Activated T-helper 17 cell treated with anti-CD3 and anti-CD28 coated beads, Interleukin-2, amount 50 U/mL, for 72 hours (primary cell): ENCODE measurements at places on chromosomes 4 and X. TPM values are rescaled to one million over a fixed set of nuclear protein-coding genes. Genes with fewer than 3 reads are reported as not detected.

Gene C4orf51
- total RNA-seq: not detected

DNA sequence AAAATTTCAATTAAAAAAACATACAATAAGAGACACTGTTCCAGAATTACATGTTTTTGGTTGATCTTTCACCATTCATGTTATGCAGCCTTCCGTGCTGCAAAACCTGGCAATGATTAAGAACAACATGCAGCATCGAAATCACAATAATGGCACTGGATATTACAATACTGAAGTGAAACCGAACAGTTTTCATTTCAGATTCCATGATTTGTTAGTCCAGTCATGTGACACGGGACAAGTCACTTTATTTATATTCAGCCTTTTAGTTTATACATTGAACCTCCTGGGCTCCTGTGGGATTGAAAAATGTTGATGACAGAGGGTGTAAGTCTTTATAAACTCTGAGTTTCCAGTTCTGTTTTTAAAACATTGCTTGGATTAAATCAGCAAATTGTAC is 142.5 kb upstream of the TTC29 start:
- no peak for ATAC-seq

DNA sequence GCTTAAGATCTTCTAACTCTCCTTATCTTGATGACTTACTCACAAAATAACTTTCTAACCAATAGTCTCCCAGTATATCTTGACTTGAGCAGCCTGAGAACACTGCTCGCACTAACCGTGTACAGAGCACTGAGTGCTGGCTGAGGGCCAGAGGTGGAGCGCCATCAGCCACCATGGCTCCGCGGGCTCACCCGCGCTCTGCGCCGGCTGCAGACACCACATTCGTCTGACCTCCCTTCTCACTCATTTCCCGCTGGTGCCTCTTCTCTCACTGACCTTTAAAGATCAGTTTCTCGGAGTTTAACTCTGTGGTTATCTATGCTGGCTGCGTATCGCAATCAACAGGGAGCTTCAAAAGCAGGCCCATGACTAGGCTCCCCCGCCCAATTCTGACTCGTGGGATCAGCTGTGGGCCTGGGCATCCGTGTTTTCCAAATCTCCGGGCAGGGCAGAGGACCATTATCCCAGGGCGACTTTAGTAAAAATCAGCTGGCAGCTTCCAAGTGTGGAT is 78.6 kb downstream of the HAUS3 start:
- no peak for ATAC-seq

- no peak for ATAC-seq
Measured at GRCh38 chr4:106981431-106981830, 54.7 kb downstream of the DKK2 start.

- ATAC-seq: no peak
Measured at GRCh38 chr4:86461849-86462248, 102.0 kb upstream of the MAPK10 start.

DNA sequence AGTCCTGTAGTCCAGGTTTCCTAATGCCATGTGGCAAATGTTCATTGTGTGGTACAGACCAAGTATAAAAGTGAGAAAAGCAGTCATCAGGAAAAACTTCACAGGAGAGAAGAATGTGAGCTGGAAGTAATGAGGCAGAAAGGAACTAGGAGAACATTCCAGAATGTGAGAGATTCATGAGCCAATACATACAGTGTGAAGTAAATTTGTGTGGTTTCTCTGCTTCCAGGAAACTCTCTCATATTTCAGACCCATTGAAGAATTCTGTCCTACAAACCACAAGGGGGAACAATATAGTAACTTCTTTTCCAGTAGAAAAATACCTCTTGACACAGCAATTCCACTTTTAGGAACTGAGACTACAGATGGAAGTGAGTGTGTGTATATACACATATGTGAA is 136.5 kb downstream of the RNF150 start:
- ATAC-seq: no peak

Gene ABLIM2
- 0.53 TPM for total RNA-seq

- ATAC-seq: no peak
Measured at GRCh38 chr4:55079451-55080173, 45.8 kb downstream of the KDR start.

GRCh38 chr4:27276307-27277073 is 415.8 kb downstream of the STIM2 start:
- no peak for ATAC-seq

- ATAC-seq: no peak
Measured at GRCh38 chrX:63737131-63737921, 47.7 kb downstream of the ARHGEF9 start.

Gene NXF2
- not detected for total RNA-seq

DNA sequence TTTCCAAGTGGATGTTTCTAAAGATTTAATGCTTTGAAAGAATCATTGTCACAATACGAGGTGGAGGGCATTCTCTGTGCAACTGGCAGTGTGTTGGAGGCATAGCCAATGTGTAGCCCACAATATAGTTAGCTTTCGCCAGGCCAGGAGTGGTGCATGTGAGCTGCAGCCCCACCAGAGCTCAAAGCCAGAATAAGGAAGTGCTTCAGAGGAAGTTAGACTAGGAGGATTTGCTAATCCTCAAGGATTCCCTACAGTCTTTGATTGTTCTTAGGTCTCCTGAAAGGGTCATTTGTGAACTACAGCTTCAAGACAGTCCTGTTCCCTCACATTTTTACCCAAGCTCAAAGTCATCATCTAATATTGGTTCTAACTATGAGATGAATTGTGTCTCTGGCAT is 16.4 kb downstream of the TRPC5OS start:
- no peak for ATAC-seq

Gene UGT2B17
- not detected for total RNA-seq

GRCh38 chr4:19051831-19052230 is 1030.3 kb upstream of the LCORL start:
- no peak for ATAC-seq

DNA sequence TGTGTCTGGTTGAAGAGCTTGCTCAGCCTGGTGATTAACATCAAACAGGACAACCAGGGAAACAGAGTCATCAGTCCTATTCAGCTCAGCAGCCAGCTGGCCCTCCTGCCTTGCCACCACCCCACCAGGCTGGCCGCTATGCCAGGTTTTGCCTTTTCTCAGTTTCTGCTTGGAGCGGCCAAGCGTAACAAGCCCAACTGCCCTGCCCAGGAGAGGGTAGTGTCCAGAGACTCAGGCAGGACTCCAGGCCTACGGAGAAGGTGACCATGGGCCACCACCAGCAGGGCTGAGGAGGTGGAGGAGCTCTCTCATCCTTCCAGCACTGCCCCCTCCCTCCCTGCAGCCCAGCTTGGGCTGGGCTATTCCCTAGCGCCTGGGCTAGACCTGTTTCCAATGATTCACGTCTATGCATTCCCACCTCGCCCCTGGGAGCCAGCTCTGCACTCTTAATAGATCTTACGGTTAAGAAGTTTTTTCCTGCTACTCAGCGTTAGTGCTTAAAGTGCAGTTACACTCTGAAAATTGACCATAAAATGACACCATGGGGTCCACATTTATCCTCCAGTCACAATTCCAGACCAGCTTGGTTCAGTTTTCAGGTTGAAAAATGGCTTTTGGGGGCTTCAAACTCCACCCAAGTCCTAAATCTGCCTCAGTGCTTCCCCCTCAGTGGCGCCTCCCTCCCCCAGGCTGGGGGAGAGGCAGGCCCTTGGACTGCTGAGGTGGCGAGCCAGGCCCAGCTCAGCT is 124.0 kb upstream of the PJA1 start:
- ATAC-seq: no peak

DNA sequence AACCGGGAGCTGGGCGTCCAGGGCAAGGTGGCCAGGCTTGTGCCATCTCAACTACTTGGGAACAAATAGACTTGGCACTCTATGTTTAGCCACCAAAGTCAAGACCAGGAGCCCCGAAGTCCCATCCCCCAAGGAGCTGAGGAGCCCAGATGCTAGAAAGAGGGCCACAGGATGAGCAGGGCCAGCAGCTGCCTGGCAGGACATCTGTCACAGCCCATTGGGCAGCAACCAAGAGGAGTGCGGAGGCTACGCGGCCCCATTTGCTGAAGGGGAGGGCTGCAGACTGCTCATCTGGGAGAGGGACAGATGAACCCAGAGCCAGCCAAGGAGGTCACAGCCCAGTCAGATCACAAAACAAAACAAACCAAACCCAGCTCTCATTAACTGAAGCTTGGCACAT is 22.9 kb upstream of the SOWAHD start:
- ATAC-seq: no peak
